Omental fat pad (tissue), 4 donors: ENCODE measurements at places on chromosomes 4 and X. TPM values are rescaled to one million over a fixed set of nuclear protein-coding genes. Genes with fewer than 3 reads are reported as not detected.

DNA sequence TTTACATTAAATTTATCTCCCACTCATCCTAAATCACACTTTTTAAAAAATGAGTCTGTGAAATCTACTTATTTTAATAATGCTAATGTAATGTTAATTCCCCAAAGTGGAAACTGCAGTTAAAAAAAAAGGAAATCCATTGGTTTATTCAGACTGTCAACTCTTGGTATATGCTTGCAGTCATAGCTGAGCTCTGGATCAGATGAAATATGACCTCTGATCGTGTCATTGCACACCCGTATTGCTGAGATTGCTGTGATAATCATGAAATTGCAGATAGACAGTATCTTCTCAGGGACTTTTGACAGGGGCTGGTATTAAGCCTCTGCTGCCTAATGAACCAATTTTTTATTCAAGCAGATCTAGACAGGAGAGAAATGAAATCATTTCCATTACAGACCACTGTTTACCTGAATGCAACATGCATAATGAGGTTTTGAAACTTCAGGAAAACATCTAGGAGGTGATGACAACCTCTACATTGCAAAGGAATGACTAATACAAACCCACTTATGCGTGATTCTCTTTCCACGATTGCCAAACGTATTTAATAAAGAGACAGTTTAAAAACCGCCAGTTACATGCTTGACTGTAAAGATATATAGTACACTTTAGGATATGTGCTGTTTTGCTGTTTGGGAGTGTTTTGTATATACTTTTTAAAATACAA, 138.3 kb upstream of the PUDP start:
- DNase-seq = no peak

- no peak for DNase-seq
Observed at GRCh38 chr4:13261486-13262257, 222.5 kb downstream of the RAB28 start.

GRCh38 chr4:6469144-6469543, 3.3 kb downstream of the PPP2R2C start:
- DNase-seq = peak; percentile 20

DNA sequence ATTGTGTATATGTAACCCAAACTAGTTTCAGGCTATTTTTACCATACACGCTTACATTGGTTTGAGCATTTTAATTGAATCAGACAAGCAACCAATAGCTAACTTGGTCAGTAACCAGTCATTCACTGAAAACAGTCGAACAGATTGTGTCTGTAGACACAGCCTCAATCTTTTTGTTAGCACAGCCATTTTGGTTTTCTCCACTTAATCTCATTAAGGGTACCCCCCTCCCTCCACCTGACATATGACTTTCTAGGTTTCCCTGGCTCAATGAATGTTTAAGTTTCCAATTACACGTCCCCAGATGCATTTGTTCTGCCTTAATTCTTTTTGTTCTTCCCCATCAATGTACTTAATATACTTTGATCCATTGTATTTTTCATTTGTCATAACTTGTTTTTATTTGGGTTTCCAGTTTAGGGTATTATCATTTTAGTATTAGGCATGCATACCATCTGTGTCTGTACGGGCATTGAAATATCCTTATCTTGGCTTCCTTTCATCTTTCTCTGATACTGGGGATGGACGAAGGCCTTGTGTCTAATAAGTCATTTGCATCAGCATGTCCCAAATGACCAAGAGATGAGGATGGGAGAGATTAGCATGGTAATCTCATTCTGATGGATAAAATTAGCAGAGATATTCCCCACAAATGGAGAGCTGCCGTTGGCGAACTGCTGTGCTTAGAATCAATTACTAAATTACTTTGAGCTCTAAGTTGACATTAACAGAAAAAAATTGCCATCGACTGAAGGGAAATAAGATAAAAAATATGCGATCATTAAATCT, 35.9 kb upstream of the PHOX2B start:
- no peak for DNase-seq

GRCh38 chrX:23766650-23767551, 16.1 kb upstream of the SAT1 start:
- DNase-seq = no peak

DNA sequence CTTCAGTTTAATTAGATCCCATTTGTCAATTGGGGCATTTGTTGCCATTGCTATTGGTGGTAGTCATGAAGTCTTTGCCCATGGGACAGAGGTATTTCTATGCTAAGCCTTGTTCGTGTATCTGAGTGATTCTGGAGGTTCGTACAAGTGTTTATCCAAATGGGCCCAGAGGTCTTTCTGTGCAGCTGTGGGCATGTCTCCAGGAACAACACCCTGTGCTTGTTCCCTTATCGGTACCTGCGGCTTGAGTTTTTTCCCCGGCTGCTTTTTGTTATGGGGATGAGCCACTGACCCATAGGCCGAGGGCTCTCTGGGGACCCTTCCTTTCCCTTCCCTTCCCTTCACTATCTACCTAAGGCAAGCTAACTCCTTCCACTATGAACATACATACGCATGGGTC, 81.4 kb upstream of the WDR1 start:
- no peak for DNase-seq

- no peak for DNase-seq
Observed at GRCh38 chr4:153160821-153161220, 43.4 kb upstream of the TRIM2 start.

- DNase-seq = no peak
Observed at GRCh38 chr4:85722807-85723206, 247.9 kb downstream of the ARHGAP24 start.

DNA sequence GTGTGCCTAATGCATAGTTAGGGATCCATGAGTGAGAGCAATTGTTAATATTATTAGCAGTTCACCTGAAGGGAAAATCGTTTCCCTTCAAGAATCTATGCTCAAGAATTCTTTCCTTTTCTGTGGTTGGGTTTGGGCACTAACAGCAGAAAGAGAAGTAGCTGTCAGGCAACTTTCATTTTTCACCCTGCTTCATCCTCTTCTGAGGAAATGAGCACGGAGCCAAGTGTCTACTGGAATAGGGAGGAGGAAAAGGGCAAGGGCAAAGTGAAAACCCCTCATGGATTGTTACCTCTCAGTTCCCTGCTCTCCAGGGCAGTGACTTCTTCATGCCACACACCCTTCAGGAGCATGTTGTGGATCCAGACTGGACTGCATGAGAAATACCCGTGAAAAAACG, 2.6 kb upstream of the HPGDS start:
- no peak for DNase-seq

DNA sequence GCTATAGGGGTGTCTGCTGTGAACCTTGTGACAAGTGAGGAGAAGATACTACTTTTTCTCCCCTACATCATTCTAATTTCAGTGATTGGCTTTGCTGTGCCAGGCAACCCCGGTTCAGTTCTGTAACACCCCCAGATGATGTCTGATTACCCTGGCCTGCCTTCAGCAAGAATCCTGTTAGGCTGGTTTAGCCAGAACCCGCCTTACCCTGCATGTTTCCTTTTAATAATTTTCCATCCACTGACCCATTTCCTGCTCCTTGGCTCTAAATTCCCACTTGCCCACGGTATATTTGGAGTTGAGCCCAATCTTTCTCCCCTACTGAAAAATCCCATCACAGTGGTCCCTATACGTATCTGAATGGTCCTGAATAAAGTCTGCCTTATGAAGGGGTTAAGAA, 46.5 kb upstream of the HPSE start:
- DNase-seq = no peak

DNA sequence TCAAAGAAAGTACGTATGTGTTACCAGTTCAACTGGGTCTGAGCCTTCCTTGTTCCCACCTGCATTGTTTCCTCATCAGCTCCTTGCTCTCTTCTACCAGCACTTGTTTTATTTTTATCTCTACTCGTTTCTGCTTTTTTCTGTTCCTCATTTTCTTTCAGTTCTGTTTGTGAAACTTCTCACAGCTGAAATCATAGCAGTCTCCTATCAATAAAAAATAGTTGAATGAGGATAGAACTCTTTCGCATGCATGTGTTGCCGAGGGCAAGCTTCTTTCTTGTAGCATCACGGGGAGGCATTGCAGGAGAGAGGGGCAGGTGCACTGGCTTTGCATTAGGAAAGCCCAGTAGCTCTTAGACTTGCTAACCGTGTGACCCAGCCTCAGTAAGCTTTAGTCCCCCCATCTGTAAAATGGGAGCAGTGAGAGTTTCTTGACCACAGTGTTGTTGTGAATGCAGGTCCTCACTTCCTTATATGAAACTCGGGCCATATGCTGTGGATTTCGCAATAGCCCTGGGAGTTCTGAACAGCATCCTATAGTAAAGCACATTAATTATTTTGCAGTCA, 24.7 kb downstream of the OFD1 start:
- no peak for DNase-seq

DNA sequence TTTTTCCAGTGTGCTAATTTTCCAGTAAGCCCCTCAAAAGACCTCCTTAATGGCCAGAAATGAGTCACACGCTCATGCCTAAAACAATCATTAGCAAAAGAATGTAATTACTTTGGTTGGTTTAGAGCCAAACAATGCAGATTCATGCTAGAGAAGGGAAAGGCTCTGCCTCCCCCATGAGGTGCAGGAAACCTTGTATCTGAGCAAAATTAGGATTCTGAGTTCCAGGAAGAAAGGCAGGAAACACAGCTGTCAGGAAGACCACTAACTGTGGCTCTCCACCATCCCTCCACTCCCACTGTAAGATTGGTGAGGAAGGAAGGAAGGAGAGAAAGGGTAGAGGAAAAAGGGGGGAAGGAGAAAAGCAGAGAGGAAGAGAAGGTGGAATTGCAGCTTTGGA, 104.9 kb upstream of the DHX15 start:
- no peak for DNase-seq

- no peak for DNase-seq
Observed at GRCh38 chrX:123869488-123869887, 9.6 kb downstream of the XIAP start.

- DNase-seq = no peak
Observed at GRCh38 chr4:74111306-74111975, 12.4 kb upstream of the CXCL2 start.

DNA sequence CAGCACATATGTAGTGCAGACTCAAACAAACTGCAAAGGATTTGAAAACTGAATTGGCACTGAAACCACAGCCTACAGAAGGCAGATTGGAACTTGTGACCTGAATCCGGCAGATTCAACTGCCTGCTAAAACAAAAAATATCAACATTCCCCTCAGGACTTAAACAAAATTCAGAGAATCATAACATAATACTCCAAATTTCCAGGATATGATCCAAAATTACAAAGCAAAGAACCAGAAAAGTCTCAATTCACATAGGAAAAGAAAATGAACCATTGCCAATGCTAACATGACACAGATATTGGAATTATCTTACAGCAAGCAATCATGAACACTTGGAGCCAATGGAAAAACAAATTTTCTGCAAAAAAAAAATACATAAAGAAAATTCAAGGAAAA, 250.4 kb downstream of the PRDM5 start:
- no peak for DNase-seq

- no peak for DNase-seq
Observed at GRCh38 chrX:46376246-46376885, 168.9 kb downstream of the ZNF674 start.

DNA sequence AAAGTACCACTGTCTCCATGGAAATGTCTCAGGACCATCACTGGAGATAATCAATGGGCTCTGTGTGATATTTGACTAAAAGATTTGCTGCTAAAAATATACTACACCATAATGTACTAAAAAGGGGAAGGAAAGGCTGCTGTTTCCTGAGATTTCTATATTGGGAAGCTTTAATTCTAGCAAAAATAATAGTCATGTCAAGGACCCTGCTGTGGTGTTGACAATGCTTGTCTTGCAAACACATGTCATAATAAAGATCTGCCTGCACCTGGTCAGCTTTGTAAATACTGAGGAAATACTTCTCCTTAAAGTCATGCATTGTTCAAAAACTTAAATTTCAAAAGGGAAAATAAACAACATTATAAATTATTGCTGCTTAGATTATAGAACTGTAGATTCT, 417.9 kb downstream of the GPM6A start:
- DNase-seq = no peak

GRCh38 chr4:95105112-95105511, 347.4 kb downstream of the BMPR1B start:
- DNase-seq = no peak

GRCh38 chr4:94160774-94161173, 46.9 kb upstream of the SMARCAD1 start:
- no peak for DNase-seq

DNA sequence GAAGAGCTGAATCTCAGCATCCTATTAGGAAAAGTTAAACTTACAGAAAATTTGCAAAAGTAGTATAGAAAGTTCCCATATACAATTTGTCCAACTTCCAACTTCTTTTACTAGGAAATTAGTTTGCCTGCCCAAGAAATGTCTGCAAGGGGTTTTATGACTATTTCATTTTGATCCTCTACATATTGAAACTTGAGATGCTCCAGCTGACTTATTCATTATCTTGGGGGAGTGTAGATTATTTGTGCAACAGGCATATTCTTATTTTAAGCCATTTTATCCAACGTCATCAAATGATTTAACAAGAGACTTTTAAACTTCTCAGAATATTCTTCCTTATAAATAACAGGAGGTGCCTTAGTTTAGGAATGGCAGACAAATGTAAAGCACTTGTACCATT, 317.1 kb upstream of the FTHL17 start:
- DNase-seq = no peak

DNA sequence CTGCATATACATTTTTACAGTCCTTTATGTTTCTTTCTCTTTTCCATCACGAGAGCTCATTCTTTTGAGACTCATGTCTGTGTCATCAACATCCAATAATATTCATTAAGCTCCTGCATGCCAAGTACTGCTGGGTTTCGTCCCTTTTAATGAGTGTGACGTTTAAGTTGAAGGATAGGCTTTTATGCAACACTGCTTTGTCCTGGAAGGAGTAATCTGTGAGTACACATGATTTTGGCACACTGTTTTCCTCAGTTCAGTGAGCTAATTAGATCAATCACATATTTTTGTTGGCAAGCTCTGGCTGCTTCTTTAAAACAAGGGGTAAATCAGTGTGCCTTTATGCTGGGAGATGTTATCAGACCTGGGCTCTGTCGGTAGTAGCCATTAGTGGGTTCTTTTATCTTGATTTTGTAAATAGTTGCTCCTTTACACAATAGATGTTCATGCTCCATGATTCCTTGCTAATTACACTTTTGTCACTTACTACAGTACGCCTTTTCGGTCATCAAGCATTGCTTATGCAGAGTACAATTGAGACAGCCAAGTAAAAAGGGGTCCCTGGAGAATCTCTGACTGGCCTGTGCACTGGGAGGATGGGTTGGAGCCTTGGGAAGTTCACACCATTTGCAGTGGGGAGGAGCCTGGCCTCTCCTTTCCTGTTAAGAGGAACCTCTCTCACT, 132.6 kb downstream of the FHIP1A start:
- DNase-seq = no peak

GRCh38 chr4:82284475-82284857, 89.3 kb downstream of the HNRNPD start:
- DNase-seq = no peak

- DNase-seq = no peak
Observed at GRCh38 chrX:39670281-39670680, 427.5 kb downstream of the BCOR start.

GRCh38 chrX:23776363-23776762, 6.6 kb upstream of the SAT1 start:
- DNase-seq = no peak

The GABRB1 gene
- total RNA-seq = not detected

The DNAAF6 gene
- total RNA-seq = not detected

The SATL1 gene
- total RNA-seq = not detected

The SMIM31 gene
- not detected for total RNA-seq

The CXCL10 gene
- 0.46 TPM for total RNA-seq

The PRKG2 gene
- 0.13 TPM for total RNA-seq

The BCLAF3 gene
- 6.6 TPM for total RNA-seq

The SRPX2 gene
- 327 TPM for total RNA-seq

The UGT2B17 gene
- total RNA-seq = not detected

The PDGFC gene
- 22.5 TPM for total RNA-seq
